Stimulated activated CD4-positive, alpha-beta T cell treated with anti-CD3 and anti-CD28 coated beads, Interleukin-4, amount 100 ng/mL, for 48 hours (primary cell): ENCODE measurements at places on chromosomes 16 and 17.

GRCh38 chr17:61803796-61804195 lies 59.5 kb downstream of the BRIP1 start:
- DNase-seq: no peak

- DNase-seq: no peak
These were observed 394.8 kb downstream of the KCNJ2 start for GRCh38 chr17:70564006-70564620.

- no peak for DNase-seq
These were observed 40.7 kb downstream of the TMEM186 start for GRCh38 chr16:8756755-8757154.

- DNase-seq: no peak
These were observed 11.5 kb downstream of the DYNLRB2 start for GRCh38 chr16:80552277-80552676.

DNA sequence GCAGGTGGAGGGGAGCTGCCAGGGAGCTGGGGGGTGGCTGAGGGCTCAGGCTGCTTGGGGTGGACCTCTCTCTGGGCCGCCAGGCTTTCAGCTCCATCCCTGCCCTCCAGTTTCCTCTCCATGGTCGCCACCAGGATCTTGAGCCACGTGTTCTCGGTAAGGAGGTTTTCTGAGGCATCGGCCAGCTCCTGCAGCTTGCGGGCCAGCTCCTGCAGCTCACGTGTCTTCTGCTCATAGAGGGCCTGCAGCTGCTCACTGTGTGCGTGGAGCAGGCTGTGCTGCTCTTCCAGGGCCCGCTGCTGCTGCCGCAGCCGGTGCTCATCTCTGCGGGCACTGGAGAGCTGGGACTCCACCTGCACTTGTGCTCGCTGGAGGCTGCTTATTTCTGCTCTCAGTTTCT lies 11.0 kb downstream of the SNN start:
- no peak for DNase-seq

GRCh38 chr17:75081611-75082540 lies 5.9 kb upstream of the SLC16A5 start:
- no peak for DNase-seq

DNA sequence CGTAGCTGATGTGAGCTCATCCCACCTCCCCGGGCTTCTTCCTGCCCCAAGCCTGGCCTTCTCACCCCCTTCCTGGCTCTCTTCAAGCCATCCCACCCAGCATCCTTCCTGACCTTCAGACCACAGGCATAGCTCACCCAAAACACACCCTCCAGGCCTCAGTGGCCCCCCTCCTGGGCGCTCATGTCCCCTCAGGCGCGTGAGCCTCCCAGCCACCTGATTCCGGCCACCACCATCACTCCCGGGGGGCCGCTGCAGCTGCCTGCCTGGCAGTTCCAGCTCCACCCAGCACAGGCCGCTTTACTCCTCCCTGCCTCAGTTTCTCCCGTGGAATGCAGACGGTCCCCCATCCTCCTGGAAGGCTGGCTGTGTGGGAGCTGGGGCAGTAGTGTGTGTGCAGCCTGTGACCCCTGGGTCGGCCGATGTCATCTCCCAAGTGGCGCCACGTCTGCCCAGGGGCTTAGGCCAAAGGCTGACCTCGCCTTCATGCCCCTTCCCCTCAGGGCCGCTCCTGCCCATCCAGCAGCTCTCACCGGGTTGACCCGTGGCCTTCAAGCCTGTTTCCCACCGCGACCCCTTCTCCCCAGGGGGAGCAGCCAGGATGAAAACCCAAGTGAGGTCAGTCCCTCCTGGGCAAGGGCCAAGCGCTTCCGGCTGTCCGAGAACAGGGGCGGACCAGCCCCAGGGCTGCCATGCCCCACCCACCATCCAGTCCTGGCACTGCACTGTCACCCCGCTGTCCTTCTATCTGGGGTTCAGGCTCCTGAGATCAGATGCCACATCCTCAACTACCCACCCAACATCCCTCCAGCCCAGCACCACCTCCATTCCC lies 11.9 kb upstream of the CHMP6 start:
- DNase-seq: no peak

- DNase-seq: no peak
These were observed 25.7 kb downstream of the CHD9 start for GRCh38 chr16:53080345-53081031.

GRCh38 chr16:26386096-26386495 lies 680.6 kb upstream of the C16orf82 start:
- no peak for DNase-seq

- DNase-seq: no peak
These were observed 282.3 kb upstream of the TNRC6C start for GRCh38 chr17:77676237-77676661.

GRCh38 chr16:89172528-89173173 lies 1.1 kb downstream of the CDH15 start:
- DNase-seq: no peak

DNA sequence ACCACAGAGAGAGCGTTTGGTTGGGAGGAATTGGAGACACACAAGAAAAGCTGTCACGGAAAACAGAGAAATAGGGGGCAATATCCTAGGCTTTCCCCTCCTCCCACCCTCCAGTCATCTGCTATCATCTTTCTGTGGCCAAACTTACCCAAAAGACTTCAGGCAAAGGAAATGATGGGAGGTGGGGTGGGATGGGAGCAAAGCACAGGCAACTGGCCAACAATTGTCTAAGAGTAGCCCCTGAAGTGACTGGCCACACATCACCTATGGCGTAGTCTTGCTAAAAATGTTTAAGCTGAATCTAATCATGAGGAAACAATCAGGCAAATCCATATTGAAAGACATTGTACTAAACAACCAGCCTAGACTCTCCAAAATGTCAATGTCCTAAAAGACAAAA lies 46.9 kb upstream of the ALOX12 start:
- no peak for DNase-seq

GRCh38 chr16:65662256-65662655 lies 540.4 kb upstream of the CDH11 start:
- no peak for DNase-seq

GRCh38 chr17:15912416-15912955 lies 32.4 kb upstream of the ADORA2B start:
- DNase-seq: no peak

GRCh38 chr16:66996983-66997358 lies 8.6 kb downstream of the CES4A start:
- DNase-seq: no peak

DNA sequence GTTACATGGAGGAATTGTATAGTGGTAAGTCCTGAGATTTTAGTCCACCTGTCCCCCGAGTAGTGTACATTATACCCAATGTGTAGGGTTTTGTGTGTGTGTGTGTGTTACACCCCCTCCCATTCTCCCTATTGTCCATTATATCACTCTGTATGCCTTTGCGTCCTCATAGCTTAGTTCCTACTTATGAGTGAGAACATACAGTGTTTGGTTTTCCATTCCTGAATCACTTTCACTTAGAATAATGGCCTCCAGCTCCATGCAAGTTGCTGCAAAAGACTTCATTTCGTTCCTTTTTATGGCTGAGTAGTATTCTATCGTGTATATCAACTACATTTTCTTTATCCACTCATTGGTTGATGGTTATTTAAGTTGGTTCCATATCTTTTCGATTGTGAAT lies 635 bp upstream of the FA2H start:
- DNase-seq: no peak

GRCh38 chr17:1398028-1398427 lies 2.0 kb downstream of the YWHAE start:
- no peak for DNase-seq

GRCh38 chr16:68247932-68248331 lies 2.8 kb downstream of the PLA2G15 start:
- DNase-seq: no peak

GRCh38 chr16:66462912-66463311 lies 35.8 kb downstream of the BEAN1 start:
- no peak for DNase-seq

GRCh38 chr16:85321509-85322271 lies 209.4 kb upstream of the CIBAR2 start:
- DNase-seq: no peak

DNA sequence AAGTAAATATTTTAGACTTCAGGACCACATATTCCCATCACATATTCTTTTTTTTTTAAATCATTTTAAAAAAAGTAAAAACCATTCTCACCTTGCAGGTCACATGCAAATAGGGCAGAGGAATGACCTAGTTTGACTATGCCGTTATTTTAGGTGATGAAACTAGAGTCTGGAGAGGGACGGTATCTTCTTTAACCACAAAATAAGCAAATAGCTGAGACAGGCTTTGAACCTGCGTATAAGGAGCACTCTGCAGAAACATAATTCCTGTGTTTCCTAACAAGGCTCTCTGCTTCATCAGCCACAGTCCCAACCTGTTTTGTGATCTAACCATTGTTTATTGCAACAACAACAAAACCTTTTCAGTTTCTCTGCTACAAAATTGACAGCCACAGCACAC lies 121.5 kb downstream of the PCTP start:
- DNase-seq: no peak

DNA sequence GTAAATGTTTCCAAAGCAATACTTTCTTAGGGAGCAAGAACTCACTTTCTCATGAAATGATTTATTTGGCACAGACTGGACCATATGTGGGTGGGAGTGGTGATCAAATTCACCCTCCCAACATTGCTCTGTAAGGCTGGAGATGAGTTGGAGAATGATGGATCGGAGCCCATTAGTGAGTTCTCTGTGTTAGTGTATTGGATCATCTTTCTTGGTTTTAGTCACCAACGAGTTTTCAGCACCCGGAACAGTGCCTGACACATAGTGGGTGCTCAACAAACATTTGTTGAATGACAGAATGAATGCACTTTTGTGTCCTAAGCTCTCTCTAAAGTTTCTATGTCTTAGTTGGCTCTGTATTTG lies 104.5 kb upstream of the FAM20A start:
- no peak for DNase-seq

GRCh38 chr17:74250324-74250995 lies 23.6 kb upstream of the DNAI2 start:
- no peak for DNase-seq

- no peak for DNase-seq
These were observed 476.9 kb upstream of the CDH5 start for GRCh38 chr16:65889533-65889966.

DNA sequence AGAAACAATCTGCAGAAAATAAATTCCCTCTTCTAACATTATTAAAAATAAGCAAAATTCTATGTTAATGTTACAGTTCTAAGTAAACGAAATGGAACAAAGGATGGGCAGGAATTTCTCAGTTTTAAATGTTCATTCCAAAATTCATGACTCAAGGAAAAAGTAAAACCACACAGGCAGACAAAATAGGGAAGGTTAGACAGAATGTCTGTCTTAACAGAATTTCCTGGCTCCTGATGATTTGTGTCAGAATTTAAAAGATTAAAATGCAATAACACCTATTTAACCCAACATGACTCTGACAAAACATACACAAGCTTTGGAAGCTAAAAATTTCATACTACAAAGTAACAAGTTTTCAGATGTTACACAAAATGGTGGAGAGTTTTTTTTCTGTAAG lies 42.8 kb downstream of the SPOP start:
- DNase-seq: no peak

GRCh38 chr16:58198022-58198683 lies at the start of gene CSNK2A2:
TSS of gene CSNK2A2 (minus strand) at chr16:58198106. CDS start at chr16:58197736, 370 bp downstream.
- DNase-seq: peak; percentile 63

DNA sequence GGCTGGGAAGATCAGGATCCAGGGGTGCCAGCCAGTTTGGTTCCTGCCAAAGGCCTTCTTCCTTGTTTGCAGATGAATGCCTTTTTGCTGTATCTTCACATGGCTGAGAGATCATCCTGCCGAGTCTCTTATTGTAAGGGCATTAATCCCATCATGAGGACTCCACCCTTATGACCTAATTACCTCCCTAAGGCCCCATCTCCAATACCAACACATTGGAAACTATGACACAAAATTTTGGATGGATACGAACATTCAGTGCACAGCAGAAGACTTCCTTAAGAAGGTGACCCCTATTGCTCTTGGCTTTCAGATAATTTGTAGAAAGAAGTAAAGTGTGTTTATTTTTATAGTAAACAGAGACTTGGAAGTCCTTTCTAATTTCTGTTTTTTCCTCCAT lies 1164.7 kb upstream of the CDH8 start:
- DNase-seq: no peak

- DNase-seq: no peak
These were observed 6.9 kb upstream of the SLC13A2 start for GRCh38 chr17:28466521-28467048.

DNA sequence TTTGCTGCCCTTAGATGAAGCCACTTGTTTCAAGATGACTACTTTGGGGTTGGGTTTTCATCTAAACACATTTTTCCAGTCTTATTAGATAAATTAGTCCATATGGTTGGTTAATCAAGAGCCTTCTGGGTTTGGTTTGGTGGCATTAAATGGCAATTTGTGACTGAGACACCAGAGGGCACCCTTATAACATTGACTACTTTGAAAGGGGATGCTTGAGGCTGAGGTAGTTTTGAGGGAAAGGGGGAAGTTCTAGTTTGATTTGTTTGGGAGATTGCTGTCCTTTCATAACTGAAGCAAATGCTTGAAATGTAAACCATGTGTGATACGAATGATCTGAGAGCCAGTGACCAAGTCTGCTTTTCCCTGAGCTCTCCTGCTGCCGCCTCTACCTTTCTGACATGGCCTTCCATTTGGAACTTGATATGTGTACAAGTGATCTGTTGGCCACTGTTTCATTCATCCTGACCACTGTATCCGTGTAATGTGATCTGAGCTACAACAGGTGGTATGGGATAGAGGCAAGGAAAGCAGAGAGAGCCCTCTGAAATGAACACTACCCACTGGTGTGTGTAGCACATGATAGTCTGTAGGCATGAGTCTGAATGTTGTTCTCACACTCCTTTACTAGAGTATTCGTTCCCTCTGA lies 5.8 kb upstream of the RARA start:
- DNase-seq: no peak

DNA sequence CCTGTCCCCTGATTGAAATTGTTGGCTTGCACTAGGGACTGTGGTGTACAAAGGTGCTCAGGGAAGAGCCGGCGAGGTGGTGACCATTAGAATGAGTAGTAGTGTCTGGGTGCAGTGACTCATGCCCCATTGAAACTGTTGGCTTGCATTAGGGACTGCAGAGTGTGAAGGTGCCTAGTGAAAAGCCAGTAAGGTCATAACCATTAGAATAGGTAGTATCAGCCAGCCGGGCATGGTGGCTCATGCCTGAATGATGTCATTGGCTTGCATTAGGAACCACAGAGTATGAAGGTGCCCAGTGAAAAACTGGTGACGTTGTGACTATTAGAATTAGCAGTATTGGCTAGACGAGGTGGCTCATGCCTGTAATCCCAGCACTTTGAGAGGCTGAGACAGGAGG lies 78.9 kb downstream of the ABCC6 start:
- no peak for DNase-seq

GRCh38 chr17:72244494-72244893 lies 123.7 kb downstream of the SOX9 start:
- no peak for DNase-seq

GRCh38 chr16:30418350-30419181 lies 11.2 kb downstream of the ZNF771 start:
- DNase-seq: no peak

GRCh38 chr17:42288803-42289610 lies 709 bp downstream of the STAT5A start:
- peak; percentile 38 for DNase-seq

- DNase-seq: no peak
These were observed 2.5 kb upstream of the CYB561 start for GRCh38 chr17:63448655-63449054.

GRCh38 chr16:74752756-74753155 lies 21.9 kb downstream of the FA2H start:
- DNase-seq: no peak

- no peak for DNase-seq
These were observed 32.5 kb downstream of the BAIAP2 start for GRCh38 chr17:81067391-81067811.
